ENCODE measurements at places on chromosomes 3 and 15.

DNA sequence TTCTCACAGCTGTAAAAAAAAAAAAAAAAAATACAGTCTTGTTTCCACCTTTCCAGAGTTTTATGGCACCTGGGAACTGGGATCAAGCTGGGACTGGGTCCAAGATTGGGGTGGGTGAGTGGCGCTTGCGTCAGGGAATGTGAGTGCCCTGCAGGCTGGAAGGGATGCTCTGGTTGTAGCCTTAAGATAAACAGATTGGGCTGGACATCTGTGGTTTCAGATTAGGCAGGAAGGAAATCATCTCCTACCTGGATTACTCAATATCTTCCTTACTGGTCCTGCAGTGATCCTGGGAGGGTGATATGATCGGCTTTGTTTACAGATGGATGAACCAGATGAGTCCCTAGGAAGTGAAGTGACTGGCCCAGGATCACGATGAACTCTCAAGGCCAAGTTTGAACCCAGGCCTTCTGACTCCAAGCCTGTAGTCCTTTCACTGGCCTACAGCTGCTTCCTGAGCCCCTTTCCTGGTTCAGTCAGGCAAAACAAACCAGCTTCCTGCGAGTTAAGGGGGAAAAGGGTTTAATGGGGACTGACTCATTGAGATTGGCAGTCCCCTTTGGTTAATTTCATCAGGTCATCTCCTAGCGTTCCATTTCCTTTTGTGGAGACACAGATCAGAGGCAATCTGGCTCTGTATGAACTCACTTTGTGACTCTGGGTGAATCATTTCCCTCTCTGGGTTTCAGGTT, 179.8 kb downstream of the THSD4 start:
- peak; percentile 100 for DNase-seq

GRCh38 chr3:74542441-74542840, 72.0 kb downstream of the CNTN3 start:
- DNase-seq, result no peak

- DNase-seq, result no peak
Measured at GRCh38 chr3:116445311-116445841, at the start of gene LSAMP. Gene LSAMP, minus strand, starts transcription at chr3:116445487.

DNA sequence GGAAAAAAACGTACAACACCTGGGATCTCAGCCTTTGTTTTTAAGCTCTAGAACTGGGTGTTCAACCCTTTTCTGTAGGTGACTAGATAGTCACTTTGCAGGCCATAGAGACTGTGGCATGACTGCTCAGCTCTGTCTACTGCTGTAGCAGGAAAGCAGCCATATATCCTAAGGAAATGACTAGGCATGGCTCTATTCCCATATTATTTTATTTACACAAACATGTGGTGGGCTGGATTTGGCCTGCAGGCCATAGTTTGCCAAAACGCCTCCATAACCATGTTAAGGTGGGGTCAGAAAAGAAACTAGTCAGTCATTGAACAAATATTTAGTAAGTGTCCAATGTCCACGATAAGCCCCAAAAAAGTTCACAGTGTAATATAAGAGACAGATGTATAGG, 452.5 kb downstream of the MCTP2 start:
- no peak for DNase-seq

- DNase-seq, result no peak
Measured at GRCh38 chr15:91821458-91821857, 32.0 kb upstream of the SLCO3A1 start.

DNA sequence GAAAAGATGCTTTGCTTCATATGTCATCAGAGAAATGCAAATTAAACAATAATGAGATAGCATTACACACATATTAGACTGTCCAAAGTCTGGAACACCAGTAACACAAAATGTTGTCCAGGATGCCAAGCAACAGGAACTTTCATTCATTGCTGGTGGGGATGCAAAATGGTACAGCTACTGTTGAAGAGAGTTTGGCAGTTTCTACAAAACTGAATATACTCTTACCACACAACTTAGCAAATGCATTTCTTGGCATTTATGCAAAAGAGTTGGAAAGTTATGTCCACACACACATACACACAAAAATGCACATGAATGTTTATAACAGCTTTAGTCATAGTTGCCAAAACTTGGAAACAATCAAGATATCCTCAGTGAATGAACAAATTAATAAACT, 195.2 kb upstream of the MME start:
- DNase-seq, result no peak

- no peak for DNase-seq
Measured at GRCh38 chr3:39090922-39091321, 16.5 kb downstream of the GORASP1 start.

DNA sequence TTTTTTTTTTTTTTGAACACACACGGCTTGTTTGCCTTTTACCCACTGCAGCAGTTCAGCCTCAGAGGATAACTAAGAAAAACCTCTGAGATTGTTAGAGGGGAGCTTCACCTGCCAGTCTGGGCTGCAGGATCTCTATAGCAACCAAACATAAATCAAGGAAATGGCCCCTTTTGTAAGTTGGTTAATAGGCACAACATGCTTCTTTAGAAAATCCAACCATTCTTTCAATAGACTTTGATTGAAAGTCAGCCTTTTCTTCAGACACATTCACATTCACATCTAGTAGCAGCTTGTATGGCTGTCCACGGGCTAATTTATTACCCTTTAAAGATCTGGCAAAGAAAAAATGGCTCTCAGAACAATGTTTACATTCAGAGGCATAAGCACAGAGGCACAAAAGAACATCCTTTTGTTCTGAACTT, 136.6 kb upstream of the RARB start:
- no peak for DNase-seq

DNA sequence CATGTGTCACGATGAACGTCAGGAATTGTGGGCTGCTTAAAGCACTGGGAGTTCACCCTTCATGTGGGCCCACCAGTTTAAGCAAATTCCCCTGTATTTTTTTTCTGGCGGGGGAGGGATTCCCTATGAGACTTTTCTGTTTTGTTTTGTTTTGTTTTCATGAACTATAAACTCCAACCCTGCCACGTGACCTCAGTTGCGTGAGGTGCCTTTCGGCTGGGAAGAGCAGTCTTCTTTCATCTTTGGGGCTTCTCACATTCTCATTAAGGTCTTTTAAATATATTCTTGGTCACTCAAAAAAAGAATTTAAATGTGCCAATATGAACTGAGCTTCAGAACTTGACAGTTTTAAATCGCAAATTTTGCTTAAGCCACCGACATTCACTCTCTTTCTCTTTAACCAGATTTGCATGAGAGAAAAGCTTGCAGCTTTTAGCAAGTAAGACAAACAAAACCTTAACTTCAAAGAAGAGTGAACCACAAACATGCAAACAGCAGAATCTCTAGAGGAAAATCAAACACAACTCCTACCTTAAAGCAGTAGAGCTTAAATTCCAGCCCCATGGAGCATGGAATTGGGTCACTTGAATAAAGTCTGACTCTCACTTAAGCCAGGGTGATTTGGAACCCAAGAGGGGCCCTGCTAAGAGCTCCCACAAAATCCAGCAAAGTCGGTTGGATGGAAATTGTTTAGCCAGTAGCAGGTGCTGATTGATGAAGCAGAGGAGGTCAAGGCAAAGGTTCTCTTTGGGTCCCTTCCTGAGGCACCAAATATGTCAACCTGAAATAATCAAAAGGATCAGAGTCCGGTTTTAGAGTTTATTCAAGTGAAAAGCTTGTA, 699.8 kb upstream of the GBE1 start:
- DNase-seq, result no peak

GRCh38 chr3:130971208-130971607, 55.4 kb downstream of the ASTE1 start:
- no peak for DNase-seq

GRCh38 chr3:195587824-195588223, 4.1 kb upstream of the APOD start:
- no peak for DNase-seq

DNA sequence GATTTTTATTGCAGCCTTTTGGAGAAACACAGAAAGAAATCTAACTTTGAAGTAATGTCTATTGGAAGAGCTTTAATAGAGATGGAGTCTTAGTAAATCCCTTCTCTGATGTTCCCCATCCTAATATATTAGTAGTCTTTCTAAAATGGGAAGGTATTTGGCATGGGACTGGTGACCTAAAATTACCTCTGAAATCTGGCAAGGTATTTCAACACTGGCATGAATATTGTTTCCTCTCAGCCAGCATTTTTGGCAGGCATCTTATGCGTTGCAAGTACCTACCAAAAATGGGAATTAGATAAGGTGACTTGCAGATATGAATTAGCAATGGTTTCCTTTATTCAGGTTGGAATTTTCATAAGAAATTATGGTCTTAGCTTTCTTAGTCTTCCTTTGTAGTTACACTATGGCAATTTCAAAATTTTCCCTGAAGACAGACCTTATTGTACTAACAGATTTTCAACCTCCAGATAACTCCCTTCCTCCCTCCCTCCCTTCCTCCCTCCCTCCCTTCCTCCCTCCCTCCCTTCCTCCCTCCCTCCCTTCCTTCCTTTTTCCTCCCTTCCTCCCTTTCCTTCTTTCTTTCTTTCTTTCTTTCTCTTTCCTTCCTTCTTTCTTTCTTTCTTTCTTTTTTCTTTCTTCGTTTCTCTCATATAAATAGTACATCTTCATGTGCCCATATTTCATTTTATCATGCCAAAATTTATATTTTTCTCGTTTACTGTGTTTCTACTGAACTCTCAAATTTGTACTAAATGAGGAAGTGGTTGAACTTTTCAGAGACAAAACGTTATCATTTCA, 168.2 kb upstream of the KCNMB2 start:
- DNase-seq, result no peak

DNA sequence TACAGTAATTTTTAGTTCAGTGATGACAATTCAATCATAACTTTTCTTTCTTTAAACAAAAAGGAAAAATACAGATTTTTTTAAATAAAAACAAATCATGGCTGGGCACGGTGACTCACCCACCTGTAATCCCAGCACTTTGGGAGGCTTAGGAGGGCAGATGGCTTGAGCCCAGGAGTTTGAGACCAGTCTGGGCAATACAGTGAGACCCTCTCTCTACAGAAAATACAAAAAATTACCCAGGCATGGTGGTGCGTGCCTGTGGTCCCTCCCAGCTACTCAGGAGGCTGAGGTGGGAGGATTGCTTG, 25.6 kb upstream of the ATG7 start:
- no peak for DNase-seq

- DNase-seq, result no peak
Measured at GRCh38 chr3:138907539-138907938, 39.4 kb downstream of the FOXL2 start.

- DNase-seq, result no peak
Measured at GRCh38 chr15:74482661-74483060, 21.7 kb upstream of the UBL7 start.

- peak; percentile 98 for DNase-seq
Measured at GRCh38 chr3:149339931-149340309, 6.5 kb upstream of the TM4SF18 start.

- DNase-seq, result no peak
Measured at GRCh38 chr3:49554633-49555265, 472 bp downstream of the BSN start.

DNA sequence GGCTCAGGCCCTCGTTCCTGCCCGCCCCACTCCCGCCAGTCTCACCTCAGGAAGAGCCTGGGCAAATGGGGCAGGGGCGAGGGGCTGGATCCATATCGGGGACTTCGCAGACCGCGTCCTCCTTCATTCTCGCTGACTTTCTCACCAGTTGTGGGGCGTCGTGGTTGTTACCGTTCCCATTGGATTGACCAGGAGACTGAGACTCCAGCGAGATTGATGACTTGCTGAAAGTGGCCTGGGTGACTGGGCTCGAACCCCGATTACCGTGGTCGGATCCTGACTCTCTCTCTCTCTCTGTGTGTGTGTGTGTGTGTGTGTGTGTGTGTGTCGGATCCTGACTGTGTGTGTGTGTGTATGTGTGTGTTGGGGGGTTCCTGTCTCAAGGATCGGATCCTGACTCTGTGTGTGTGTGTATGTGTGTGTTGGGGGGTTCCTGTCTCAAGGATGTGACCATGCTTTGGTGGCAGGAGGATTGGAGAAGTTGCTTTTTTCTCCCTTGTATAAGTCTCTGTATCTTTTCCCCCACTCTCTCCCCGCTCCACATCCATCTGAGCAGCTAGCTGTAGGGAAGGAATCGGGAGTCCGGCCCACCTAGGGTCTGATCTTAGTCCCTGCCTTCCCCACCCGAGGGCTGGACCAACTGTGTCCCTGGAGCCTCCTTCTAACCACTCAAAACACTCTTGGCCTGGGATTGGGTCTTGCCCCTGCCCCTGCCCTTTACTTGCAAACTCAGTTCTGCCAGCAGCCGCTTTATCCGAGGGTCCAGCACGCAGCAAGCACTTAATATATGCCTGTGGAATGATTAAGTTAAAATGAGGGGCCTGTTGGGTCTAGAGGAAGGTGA, 603 bp downstream of the PLEKHO2 start:
- DNase-seq, result no peak

DNA sequence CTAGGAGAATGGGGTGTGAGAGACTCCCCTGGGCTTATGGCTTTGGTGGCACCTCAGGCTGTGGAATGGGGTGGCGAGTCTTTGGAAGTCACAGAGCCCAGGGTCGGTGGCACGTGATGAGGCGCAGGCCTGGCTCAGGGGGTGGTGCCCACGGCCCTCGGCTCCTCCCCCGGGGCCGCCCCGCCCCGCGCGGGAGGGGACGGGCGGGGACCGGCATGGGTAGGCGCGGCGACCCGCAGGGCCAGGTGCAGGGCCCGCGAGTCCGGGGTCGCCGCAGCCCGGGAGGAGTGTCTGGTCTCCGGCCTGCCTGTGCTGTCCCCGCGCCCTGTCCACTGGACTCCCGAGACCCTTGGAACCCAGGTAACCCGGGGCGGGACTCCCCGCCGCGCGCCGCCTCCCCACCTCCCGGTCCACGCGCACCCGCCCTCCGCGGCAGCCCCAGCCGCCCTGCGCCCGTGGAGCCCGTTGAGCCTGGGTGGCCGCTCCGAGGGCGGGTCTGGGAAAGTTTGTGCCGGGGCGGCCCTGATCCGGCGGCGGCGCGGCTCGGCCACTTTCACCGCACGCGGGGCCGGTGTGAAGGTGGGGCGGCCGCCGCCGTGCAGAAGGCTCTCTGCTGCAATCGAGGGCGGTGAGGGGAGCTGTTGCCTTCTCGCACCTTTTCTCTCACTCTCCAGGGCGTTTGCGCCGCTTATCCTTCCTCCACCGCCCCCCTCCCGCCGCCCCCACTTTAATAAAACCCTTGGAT, at the start of gene PAQR5:
Gene PAQR5, plus strand, starts transcription at position 216 of the 745 bp plus-strand sequence. CDS start 61,169 bp downstream, outside the sequence.
- DNase-seq, result no peak

- no peak for DNase-seq
Measured at GRCh38 chr15:71891026-71891425, 80.7 kb downstream of the NR2E3 start.

- no peak for DNase-seq
Measured at GRCh38 chr3:145013931-145014330, 1042.3 kb downstream of the DIPK2A start.

GRCh38 chr3:12154151-12154550, 4.6 kb downstream of the TIMP4 start:
- DNase-seq, result no peak
